ENCODE measurements at places on chromosomes 16 and 17.

- no peak for DNase-seq
Measured at GRCh38 chr17:45022288-45022648, 29.2 kb downstream of the DCAKD start.

DNA sequence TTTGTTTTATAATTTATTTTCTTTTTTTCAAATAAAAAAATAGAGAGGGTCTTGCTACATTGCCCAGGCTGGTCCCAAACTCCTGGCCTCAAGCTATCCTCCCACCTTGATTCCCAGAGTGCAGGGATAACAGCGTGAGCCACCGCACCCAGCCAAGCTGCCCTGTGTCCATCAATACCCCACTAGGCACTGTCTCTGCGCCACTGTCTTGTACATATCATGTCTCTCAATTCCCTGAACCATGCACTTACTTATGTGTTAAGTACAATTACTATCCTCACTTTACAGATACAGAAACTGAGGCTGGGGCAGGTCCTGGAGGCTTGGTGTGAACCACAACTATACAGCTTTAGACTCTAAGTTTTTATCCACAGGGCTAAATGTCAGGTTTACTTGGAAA lies 11.7 kb downstream of the NSMCE1 start:
- no peak for DNase-seq

DNA sequence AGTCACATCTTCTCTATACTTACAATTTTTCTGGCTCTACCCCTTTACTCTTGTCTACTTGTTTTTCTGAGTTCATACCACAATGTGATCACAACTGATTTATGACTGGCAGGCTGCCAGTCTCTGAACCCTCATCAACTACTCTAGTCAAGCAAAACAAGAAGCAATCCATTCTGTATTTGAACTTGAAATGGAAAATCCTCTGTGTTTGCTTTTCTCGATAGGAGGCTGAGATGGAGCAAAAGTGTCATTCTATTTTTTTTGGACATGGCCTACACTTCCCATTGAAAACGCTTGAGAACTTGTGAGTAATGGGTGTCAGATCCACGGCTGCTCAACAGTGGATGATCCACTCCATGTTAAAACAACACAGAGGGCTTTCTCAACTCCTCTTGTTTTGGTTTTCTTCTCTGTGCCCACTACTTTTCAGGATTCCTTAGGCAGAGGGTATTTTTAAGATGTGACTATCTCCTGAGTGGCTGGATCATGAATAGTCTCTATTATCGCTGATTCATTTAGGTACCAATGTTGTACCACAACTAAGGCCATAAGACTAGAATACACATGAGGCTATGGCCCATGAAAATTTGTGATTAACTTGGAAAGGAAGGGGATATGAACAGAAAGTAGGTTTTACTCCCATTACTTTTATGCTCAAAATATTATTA lies 11.7 kb downstream of the TMEM100 start:
- no peak for DNase-seq

- DNase-seq, result peak; percentile 50
Measured at GRCh38 chr17:60392845-60393702, 1.1 kb upstream of the USP32 start.

GRCh38 chr17:78645421-78646295 lies 68.5 kb upstream of the DNAH17 start:
- DNase-seq, result peak; percentile 41

GRCh38 chr17:17783116-17783824 lies 53.5 kb downstream of the SREBF1 start:
- peak; percentile 36 for DNase-seq

DNA sequence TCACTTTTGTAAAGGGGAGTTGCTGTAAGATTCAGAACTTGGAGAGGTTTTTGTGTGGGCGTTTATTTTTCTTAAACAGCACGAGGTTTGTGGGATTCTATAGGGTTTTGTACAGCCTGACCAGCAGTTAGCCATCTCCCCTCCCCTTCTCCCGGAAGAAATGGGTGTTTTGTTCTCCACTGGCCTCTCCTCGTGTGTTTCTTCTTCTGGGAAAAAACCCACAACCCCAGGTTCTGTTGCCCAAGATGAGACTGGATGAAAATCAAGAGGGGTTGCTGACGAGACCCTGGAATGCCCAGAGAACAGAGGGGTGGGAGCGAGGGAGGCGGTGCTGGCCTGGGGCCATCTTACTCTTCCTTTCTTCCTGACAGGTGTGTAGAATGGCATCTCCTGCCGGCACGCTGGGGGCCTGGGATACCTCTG lies 186.1 kb downstream of the MSI2 start:
- DNase-seq, result no peak

DNA sequence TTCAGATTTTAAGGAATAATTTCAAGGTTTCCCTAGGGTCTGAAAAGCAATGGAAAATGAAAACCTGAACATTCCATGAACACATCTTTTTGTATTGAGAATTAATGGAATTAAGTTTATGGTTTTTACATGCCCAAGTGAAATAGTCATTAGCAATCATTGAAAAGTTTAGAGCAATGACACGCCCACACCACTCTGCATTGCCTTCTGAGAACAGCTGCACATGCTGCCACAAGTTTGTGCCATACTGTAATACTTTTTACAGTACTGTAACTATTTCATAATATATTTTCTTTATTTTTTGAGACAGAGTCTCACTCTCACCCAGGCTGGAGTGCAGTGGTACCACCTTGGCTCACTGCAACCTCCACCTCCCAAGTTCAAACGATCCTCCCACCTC lies 345.2 kb upstream of the PMFBP1 start:
- DNase-seq, result no peak

DNA sequence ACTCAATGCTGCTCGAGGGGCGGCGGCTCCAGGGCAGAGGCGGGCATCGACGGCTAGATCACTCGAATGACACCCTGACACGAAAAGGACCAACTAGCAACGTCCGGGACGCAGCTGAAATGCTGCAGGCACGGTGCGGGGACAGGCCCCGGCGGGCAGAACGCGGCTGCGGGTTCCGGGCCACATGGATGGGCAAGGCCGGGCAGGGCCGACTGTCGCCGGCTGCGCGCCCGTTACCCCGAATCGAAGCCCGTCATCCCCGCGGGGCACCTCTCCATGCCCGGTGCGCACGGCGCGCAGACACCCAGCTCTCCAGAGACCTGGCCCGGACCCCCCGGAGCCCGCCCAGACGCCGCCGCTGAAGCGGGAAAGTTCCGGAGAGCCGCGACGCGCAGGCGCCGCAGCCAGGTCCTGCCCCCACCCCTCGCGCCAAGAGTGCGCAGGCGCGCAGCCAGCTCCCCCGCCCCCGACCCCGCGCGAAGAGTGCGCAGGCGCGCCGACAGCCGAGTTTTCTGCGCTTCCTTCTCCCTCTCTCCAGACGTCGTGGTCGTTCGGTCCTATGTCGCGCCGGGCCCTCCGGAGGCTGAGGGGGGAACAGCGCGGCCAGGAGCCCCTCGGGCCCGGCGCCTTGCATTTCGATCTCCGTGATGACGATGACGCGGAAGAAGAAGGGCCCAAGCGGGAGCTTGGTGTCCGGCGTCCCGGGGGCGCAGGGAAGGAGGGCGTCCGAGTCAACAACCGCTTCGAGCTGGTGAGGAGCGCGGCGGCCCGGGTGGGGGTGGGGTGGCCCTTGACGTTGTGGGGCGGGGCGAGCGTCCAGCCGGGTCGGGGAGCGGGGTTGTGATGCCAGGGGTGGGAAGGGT lies at the start of gene TCF25:
TSS of gene TCF25 (plus strand) at position 484 of the 863 bp plus-strand sequence. CDS start at position 560, 76 bp downstream.
- peak; percentile 86 for DNase-seq

DNA sequence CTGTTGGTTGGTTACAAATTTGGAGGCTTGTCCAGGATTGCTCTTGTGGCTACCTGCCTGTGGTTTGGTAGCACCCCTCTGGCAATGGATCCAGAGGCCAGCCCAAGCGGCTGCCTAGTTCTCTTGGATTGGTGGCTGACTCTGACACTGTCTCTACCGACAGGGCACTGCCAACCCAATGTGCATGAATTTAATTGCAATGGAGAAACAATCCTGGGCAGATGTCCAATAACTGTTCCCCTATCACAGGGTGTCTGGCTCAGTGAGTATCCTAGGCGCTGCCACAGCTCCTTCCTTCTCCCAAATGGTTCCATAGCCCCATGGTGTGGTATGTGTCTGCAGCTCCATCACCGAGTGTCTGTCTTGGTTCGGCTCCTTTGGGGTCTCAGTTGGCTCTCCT lies 19.5 kb downstream of the N4BP1 start:
- no peak for DNase-seq

- no peak for DNase-seq
Measured at GRCh38 chr17:58316260-58316960, 12.2 kb downstream of the TSPOAP1 start.

- DNase-seq, result peak; percentile 8
Measured at GRCh38 chr17:36755586-36755985, 154.2 kb downstream of the MRM1 start.

DNA sequence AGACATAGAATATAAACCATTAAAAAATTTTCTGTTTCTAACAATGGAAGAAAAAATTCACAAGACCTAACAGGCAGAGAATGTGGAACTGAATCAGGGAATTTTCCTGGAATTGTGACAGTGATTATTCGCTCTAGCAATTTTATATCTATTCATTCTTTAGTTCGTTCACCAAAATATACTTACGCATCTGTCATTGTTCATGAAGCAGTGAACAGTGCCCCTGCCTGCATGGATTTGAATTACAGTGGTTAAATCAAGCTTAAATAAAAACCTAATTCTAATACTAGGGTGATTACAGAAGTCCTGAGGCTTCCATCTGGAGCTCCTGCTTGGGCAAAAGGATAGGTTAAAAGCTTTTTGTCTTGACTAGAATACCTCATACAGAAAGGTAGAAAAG lies 48.6 kb downstream of the ABCA8 start:
- DNase-seq, result no peak

DNA sequence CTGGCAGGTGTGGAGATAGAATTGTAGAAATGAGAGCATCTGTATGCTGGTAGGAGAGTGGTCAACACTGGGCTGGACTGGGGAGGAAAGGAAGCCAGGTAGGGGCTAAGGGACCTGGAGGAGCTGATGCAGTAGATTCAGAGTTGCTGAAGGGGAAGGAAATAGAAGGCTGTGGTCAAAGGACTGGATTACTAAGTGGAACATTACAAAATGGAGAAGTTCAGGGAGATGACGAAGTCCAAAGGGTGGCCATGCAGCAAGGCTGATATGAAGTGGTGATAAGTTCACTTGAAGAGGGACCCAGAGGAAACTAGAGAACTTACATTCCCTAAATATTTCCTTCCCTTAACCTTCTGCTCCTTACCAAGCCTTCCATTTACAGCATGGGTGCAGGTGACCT lies 8.6 kb upstream of the CCL2 start:
- no peak for DNase-seq

DNA sequence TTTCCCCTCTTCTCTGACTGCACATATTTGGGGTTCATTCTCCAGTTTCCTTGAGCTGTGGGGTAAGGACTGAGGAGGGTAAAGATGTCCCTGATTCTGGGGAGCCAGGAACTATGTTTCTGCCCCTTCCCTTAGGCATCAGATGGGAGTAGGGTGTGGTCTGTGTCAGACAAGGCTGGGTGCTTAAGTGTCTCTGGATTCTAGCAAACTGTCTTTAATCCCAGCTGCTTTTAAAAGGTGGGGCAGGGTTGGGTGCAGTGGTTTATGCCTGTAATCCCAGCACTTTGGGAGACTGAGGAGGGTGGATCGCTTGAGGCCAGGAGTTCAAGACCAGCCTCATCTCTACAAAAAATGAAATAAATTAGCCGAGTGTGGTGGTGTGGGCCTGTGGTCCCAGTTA lies 13.0 kb downstream of the LASP1 start:
- DNase-seq, result no peak

Measured in EL (cell line).